ENCODE measurements at places on chromosomes 1 and 21.

- no peak for DNase-seq
These were observed 441.9 kb upstream of the ADGRL4 start for GRCh38 chr1:79448426-79448825.

- peak; percentile 66 for DNase-seq
These were observed at the start of gene DDAH1 for GRCh38 chr1:85465099-85465785. DDAH1 (minus strand) TSS chr1:85465159; CDS start chr1:85465045, 114 bp downstream.

DNA sequence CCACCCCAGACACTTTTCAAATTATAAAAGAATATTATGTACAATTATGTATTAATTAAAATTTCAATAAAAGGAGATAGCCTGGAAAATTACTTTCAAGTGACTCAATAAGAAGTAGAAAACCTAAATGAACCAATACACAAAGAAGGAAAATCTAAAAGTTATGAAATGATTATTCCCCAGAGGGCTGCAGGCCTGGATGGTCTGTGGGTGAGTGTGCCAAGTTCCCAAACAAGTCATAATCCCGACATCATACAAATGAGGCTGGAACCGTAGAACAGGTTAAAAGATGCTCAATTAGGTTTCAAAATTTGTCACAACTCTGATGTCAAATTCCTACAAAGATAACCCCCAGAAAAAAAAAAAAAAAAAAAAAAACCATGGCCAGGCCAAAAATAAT, 12.7 kb downstream of the SPATC1L start:
- DNase-seq, result no peak

DNA sequence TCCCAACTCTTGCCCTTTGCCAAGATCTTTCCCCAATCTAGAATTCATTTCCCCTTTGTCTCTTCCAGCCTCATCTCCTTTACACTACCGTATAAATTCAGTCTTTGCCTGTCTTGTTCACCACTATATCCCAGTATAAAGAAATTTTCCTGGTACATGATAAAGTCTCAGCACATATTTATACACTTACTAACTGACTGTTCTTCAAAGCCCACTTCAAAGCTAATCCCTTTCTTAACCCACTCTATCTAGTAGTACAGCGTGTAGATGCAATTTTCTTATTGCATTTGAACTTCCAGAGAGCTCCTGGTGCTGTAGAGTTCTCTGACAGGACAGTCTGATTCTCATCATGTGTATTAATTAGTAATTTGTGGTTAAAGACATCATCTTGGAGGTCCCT, 78.1 kb downstream of the LRRC53 start:
- DNase-seq, result no peak

DNA sequence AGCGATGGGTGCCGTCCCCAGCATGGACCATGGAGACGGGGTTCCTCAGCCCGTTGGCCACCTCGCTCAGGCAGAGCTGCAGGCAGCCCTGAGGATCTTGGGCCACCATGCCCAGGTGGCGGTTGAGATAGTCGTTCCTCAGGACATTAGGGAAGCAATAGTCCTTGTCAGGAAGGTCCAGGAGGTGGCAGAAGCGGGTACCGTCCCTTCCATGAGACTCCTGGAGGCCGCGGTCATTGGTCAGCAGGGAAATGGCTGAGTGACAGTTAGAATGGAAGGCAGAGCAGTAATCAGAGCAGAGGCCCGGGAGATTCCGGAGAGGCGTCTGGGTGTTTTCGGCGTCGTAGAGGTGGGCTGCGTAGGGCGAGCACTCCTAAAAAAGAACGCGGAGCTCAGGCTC, 4.1 kb downstream of the HHIPL2 start:
- no peak for DNase-seq

DNA sequence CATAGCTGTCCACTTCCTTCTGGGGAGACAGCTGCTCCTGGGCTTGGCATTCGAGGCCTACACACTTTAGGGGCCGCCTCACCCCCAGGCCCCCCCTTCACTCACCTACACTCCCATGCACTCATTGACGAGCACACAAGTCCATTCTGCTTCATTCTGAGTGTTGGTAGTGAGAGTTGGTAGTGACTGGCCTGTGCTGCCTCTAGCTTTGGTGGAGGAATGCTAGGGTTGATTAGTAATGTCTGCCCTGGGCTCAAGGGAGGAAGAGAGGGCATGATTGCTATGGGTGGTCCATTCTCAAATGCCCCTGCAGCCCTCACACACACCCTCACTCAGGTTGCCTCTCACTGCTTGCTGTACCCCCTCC, 30.4 kb downstream of the TRIM11 start:
- no peak for DNase-seq

DNA sequence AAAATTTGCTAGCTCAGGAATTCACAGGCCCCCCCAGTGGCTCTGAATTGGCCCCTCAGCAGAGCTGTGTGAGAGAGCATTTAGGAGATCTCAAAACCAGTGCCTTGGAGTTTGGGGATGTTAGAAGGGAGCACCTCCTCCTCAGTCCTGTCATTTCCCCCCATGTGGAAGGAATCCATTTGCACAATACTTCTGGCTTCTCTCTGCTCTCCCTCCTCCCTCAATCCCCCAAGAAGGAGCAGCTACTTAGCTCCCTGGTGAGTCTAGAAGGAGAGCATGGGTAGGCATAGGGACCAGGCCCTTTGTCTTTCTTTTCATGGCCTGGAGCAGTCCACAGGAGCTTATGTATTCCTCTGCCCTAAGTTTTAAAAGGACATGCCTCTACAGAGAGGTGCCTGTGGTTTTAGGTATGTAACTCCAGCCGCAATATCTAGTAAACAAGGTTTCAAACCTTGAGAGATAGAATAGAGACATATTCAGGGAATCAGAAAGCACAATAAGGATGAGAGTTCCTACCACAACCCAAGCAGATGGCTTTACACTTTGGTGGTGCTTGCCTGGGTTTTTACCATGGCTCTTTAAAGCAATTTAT, 199.4 kb downstream of the FCRL5 start:
- DNase-seq, result no peak

- no peak for DNase-seq
These were observed 61.7 kb downstream of the HMGB4 start for GRCh38 chr1:33925586-33925985.

DNA sequence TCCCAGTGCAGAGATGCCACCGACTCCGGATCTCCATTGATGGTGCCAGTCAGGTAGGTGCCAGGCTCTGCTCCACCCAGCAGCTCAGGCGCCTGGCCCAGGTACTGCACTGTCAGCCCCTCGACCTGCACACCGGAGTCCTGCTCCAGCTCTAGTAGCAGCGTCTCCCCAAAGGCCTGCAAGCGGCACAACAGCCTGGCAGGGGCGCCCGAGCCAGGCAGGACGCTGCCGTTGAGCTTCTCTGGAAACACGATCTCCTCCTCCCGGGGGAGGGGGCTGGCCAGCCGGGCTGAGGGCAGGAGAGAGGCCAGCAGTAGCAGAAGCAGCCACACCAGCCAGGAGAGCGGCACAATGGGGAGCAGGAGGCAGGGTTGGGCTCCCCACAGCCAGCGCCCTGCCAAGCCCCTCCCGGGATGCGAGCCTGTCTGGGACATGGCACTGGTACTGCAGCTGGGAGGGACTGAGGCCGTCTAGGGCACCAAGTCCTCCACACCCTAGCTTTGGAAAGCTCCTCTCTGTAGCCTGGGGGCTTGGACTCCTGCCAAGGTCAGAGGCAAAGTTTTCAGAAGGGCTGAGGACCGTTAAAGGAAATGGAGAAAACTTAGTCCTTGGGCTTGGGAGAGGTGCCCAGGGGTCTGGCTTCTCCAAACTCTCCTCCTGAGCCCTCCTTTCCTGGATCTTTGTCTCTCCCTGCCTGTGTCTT, 509 bp downstream of the ADAMTS4 start:
- DNase-seq, result peak; percentile 53

DNA sequence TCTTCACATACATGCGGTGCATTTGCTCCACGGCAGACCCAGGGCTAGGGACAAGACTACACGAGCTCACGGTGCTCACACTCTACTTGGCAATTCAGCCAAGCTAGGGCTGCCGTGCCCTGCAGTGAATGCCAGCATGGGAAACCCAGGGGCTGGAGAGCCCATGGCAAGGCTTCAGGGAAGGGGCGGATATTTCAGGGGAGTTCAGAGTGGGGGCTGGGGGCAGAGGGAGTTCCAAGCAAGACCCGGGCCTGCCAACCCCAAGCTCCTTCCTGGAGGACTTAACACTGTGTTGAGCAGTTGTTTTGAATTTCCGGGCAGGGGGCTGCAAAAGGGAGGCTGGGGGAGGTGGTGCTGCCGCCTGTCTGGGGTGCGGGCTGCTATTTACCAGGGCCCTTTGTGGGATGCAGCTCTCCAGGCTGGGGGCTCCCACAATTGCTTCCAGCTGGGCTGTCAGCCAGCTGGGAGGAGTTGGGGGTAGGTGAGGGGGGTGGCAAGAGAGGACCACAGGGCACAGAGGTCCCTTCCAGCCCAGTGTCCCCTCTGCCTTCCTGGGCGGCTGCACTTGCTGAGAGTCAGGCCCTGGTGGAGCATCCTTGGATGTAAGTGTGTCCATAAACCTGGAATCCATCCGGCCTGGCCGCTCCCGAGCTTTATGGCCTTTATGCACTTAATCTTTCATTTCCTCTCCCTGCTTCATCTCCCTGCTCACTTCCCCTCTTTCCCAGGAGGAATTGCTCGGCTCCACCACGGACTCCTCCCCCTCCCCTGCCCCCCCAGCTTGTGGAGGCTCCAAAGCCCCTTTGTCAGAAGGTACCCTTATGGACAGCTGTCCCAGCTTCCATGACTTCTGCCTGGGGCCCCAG, 55.8 kb upstream of the SSBP3 start:
- no peak for DNase-seq

DNA sequence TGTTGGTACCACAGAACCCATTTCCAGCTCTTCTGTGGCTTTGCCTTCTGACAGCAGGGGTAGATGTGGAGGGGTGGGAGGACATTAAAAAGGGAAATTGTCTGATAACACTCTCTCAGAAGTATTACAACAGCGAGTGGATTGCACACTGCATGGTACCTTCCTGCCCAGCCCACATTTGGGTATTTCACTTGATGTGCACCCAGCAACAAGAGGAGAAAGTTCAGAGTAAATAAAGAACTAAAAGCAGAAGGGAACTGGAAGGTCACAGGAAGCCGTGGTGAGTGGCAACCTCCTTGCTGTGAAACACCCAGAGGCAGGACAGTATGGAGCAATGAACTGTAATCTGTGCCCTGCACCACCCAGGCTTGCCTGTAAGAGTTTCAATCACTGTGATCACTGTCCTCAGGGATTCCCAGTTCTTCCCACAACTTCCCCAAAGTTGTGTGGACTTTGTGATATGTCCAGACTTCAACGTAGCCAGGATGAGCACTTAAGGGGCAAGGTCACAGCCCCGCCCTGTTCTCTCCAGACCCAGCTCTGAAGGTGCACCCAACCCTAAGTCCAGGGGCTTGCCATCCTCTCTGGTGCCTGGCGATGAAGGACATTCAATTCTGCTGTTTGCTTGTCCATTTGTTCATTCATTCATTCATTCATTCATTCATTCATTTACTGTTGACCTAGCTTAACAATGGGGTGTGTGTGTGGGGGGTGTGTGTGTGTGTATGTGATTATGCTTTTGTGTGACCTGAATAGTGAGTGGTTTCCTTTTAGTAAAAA, 18.7 kb upstream of the F5 start:
- no peak for DNase-seq

GRCh38 chr1:178969226-178969987, 56.3 kb upstream of the FAM20B start:
- DNase-seq, result no peak

DNA sequence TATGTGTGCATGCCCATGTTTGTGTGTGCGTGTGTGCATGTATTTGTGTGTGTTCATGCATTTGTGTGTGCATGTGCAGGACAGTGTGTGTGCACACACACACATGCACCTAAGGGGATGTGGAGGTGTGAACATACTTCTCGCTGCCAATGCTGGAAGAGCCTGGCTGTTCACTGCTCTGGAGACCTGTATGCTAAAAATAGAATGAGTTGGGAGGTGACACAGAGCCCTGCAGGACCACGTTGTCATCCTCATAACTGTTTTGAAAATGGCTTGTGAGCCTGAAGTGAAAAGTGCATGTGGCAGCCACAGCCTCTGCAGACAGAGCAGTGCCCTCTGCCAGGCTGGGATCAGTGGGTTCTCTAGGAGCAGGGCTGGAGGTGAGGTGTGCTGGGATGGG, 95.8 kb downstream of the AJAP1 start:
- DNase-seq, result no peak

- DNase-seq, result no peak
These were observed 184.2 kb downstream of the SLC44A5 start for GRCh38 chr1:75426688-75427087.

GRCh38 chr1:174153085-174153824, 6.1 kb upstream of the RABGAP1L start:
- no peak for DNase-seq
